Activated naive CD4-positive, alpha-beta T cell treated with anti-CD3 and anti-CD28 coated beads, Interleukin-2, amount 50 U/mL, for 16 hours (primary cell): ENCODE measurements at places on chromosomes 7 and 10.

- DNase-seq, result no peak
Measured at GRCh38 chr7:121331574-121331973, 2.8 kb downstream of the WNT16 start.

DNA sequence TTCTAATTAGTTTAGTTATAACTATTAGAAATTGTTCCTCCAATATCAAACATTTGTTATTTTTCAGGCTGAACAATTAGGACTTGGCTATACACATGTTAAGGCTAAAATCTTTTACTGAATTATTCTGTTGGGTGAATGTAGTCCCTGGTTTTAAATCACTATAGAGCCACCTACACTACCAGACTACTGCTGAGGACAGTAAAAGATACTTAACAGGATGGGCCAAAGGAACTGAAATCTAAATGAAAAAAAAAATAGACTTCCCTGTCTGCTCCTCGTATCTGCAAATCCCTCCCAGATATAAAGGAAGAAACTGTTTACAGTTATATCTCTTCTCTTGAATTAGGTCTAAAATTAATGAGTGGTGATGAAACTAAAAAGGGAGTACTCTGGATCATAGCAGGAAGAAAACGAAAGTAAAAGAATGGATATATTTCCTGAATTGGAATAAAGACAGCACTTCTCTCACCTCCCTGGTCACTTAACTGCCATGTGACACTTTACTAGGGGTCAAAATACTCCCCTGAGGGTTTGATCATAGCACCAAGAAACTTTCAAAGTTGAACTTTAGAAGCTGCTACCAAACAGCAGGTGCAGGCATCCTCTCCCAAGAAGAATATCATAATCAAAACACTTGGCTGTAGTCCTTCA, 12.7 kb downstream of the FBXW4 start:
- no peak for DNase-seq

- DNase-seq, result peak; percentile 54
Measured at GRCh38 chr7:111090846-111091245, at the start of gene LRRN3. Gene LRRN3 (plus strand): TSS chr7:111091127. CDS start chr7:111122773, 31,646 bp downstream.

- DNase-seq, result no peak
Measured at GRCh38 chr7:11236680-11237079, 263.0 kb downstream of the PHF14 start.

- DNase-seq, result no peak
Measured at GRCh38 chr7:25675789-25676474, 447.6 kb upstream of the NPVF start.

GRCh38 chr7:112669306-112669705, 120.9 kb downstream of the TMEM168 start:
- no peak for DNase-seq

DNA sequence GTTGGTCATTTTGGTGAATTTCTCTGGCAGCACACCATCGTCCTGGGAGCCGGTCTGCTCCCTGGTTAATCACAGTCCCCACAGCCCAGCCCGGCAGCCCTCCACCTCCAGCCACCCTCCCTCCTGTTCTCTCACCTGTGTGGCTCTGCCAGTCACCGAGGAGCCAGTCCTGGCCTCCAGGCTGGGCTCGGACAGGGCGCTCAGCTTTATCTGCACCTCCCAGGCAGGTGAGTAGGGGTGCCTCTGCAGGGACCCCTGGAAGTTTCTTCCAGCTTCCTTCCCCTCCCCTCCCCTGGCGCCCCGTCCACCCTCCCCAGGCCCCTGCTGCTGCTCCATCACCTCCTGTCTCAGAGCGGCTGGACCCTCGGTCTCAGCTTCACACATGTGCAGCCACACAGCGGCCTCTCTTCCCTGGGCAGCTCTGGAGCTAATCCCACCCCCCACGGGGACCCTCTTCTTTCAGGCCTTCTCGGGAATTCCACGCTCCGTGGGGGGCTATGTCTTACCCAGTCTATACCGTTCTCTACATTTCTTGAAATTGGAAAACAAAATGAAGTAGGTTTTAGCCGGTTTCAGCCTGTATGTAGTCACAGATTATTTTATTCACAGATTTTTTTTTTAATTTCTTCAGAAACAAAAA, 213.9 kb upstream of the PPP2R2D start:
- DNase-seq, result no peak

DNA sequence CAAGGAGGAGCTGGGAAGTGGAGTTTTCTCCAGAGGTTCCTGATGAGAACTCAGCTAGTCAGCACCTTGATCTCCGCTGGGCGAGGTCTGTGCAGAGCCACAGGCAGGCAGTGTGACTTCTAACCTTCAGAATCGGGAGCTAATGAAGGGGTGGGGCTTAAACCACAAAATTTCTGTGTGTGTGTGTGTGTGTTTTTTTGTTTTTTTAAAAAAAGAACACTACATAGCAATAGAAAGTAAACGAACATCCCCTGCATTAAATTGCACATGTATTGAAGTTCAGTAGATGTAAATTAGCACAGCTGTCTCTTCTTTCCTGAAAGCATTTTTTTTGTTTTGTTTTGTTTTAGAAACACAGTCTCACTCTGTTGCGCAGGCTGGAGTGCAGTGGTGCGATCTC, 46.2 kb downstream of the RBM17 start:
- no peak for DNase-seq

DNA sequence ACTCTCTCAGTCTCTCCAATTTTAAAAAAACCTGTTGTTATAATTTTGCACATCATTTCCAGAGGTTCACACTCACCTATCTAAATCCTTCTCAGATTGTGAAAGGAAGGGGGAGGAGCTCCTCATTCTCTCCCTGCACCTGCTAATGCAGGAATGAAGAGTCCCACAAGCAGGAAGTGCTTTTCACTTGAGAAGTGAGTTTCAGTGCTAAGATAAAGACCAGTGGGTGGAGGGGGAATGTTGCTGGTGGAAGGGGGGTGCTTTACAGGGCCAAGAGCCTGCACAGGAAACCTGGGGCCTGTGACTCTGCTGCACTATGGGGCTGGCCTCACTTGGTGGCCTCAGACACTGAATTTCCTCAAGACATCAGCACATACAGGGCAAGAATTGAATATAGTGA, 176.4 kb downstream of the PTPN20 start:
- no peak for DNase-seq
